Skeletal muscle cell (primary cell): ENCODE measurements at places on chromosomes 2 and 18.
A peak's percentile ranks its signal among the peaks of the same experiment; 100 is the strongest.

GRCh38 chr2:9297156-9297555, 90.5 kb downstream of the ASAP2 start:
- DNase-seq, result no peak

GRCh38 chr2:29606104-29607037, 315.0 kb downstream of the ALK start:
- DNase-seq, result peak; percentile 71

- DNase-seq, result no peak
Measured at GRCh38 chr2:70385966-70386595, 84.2 kb upstream of the FAM136A start.

GRCh38 chr2:38448692-38449410, 71.8 kb upstream of the ATL2 start:
- no peak for DNase-seq

DNA sequence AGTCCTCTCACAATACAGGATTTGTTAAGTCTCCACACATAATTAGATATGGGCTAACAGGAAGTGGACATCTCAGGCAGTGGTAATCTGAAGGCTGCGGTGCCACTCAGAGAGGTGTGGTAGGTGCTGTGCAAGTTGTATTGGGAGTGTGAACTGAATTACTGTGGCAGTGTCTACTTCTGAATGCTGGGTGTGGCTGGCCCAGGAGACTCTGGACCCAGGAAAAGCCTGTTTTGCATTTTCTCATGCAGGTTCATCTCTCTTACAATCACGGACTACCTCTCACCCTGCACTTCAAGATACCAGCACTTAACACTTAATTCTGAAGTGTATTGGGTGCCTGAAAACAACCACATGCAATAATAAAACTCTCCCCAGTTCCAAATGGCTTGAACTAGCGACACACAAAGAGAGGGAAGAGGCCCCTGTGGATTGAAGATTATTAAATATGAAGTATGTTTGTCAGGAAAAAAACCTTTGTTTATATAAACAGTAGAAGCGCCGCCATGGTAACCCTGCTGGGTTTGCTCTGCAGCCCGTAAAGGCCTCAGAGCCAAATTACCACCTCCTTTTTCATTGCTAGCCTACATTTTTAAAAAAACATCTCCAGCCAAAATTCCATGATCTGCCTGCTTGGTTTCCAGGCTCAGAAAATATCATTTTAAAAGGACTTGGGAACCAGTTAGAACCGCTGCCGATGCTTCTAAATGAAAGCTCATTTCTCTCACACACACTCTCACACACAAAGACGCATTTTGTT, 77.5 kb downstream of the GFPT1 start:
- DNase-seq, result no peak

GRCh38 chr18:51617572-51618260, 420.2 kb upstream of the MEX3C start:
- DNase-seq, result no peak

DNA sequence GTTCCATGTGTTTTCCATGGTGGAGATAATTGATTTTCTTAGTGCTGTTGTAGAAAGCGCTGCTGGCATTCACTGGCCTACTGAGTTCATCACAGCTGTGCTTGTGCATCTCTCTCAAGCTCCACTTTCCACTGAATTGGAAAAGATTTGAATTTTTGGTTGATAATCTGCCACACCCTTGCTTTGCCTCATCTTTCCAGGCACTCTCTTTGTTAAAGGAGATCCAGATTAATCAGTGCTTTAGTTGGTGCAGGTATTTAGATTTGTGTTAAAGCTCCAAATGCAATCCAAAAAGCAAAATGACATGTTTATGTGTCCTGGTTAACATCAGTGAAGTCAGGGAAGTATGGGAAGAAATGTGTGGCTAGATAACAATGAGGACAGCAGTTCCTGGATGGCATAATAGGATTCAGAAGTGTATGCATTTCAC, 2.7 kb upstream of the COL3A1 start:
- no peak for DNase-seq

DNA sequence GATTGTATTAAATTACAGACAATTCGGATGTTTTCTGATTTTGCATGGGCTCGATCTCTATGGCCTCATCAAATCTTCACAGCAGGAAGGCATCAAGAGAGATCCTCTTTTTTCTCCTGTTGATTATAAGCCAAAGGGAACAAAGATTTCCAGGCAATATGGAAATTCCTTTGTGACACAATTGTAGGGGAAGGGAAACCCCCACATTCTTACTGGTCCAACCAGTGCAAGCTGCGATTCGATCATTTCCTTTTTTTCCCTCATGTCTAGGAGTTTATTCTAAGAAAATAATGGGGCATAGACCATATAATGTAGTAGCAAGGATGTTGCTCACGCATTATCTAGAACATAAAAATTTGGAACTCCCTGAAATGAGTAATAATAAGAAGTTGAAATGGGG, 87.7 kb downstream of the LYPD6 start:
- no peak for DNase-seq

DNA sequence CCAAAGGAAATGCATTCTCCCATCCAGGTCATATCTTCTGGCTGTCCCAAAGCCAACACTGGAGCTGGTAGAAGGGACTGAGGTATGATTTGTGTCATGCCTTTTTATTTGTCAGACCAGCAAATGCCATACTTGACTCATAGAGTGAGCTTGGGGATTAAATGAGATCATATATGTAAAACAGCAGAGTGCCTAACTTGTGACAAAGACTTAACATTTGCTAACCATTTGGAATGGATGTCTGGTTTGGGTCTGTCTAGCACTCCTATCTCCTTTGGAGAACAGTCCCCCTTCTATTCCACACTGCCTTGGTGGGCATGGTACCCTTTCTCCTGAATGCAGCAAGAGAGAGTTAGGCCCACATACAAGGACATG, 128.5 kb upstream of the LGALSL start:
- no peak for DNase-seq

- DNase-seq, result no peak
Measured at GRCh38 chr2:229152674-229153073, 118.4 kb downstream of the PID1 start.

DNA sequence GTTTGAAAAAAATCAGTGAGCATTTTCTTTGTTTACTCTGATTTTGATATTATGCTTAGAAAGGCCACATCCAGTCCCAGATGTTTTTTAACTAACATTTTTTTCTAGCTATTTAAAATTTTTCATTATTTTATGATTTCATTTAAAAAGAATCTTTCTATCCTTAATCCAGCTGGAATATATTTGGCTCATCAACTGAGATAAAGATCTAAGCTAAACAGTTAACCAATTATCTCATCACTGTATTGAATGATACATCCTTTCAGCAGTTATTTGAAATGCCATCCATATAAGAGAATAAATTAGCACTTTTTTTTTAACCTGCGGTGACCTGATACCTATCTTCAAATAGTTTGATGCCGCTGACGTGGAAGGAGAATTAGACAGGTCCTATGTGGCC, 245.5 kb upstream of the COPS8 start:
- DNase-seq, result no peak

GRCh38 chr2:162004031-162004430, 70.0 kb downstream of the DPP4 start:
- DNase-seq, result no peak

DNA sequence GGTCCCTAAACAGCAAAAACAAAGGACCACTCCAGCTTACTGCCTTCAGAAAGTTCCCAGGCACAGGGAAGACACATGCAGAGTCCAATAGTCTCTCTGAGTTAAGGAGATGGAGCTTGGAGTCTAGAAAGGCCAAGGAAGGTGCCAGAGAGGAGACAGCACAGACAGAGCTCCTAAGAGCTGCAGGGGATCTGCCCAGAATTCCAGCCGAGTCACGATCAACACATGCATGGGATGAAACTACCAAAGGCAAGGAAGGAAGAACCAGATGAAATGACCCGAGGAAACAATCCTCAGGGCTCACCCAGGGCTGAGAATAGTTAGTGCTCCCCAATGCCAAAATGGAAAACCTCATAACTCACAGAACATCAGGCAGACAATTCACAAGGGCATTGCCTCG, 15.4 kb downstream of the METTL4 start:
- no peak for DNase-seq

DNA sequence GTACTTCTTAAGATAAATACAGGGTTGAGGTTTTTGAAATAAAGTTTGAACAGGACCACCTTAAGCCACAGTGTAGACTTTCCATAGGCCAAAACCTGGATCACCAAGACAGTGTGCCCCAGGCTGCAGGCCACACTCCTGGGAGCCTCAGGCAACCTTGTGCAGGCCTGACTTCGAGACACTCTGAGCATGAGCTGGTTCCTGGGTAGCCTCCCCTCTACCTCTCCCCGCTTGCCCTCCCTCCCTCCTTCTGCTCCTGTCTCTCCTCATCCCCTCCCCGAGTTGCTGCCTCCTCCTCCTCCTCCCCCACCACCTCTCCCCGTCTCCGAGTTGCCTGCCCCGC, 10.6 kb upstream of the PROC start:
- DNase-seq, result no peak

- DNase-seq, result peak; percentile 78
Measured at GRCh38 chr2:62217970-62218369, 22.1 kb downstream of the B3GNT2 start.

GRCh38 chr2:36356990-36357846, 1.6 kb downstream of the CRIM1 start:
- no peak for DNase-seq

GRCh38 chr18:55844382-55844781, 256.4 kb upstream of the TCF4 start:
- no peak for DNase-seq

DNA sequence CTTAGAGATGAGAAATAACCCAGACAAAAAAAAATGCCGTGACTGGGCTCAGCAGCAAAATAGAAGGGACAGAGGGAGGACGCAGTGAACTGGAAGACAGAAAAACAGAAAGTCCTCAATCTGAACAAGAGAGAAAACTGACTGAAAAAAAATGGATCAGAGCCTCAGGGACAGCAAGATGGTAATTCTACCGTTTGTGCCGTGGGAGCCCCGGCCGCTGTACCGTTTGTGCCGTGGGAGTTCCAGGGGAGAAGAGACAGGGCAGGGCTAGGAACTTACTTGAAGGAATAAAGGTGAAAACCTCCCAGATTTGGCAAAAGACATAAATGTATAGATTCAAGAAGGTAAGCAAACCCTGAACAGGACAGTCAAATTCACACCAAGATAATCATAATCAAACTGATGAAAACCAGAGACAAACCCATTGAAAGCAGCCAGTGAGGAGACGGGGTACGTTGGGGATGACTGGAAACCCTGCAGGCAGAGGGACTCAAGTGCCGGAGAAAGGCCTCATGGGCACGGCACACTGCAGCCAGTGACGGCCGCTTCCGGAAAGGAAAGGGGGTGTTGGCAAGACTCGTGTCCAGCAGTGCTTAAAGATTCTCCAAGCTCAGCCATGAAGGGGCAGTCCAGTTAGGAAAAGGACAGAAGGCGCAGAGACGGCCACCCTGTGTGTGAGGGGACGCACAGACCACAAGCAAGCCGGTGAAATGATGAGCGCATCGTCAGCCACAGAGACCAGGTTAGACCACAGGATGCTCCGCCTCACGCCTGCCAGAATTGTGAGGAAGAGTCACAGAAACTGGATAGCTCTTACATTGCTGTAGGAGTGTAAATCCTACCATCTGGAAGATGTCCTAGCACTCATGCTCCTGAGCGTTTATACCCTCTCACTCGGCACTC, 40.0 kb upstream of the NFATC1 start:
- no peak for DNase-seq

- no peak for DNase-seq
Measured at GRCh38 chr2:60818272-60818671, 62.2 kb downstream of the PAPOLG start.

DNA sequence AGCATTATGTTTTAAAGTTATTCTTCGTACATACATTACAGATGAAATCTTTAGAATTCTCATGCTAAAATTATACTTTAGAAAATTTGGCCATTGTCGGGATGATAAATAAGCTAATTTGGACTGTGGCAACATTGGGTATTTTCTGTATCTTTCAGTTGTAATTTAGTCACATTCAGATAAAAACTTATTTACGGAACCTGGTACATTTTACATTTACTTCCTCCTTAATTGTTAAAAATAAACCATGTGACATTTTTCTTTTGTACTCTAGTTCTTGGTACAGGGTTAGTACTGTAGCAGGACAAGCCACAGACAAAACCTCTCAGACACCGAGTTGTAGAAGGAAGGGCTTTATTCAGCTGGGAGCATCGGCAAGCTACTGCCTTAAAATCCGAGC, 4.2 kb downstream of the CNDP2 start:
- DNase-seq, result no peak

GRCh38 chr2:220332886-220333285, 705.5 kb downstream of the SLC4A3 start:
- DNase-seq, result no peak

- DNase-seq, result no peak
Measured at GRCh38 chr2:143258126-143258892, 129.1 kb downstream of the ARHGAP15 start.

GRCh38 chr2:225103737-225104141, 61.5 kb upstream of the DOCK10 start:
- no peak for DNase-seq

- DNase-seq, result no peak
Measured at GRCh38 chr2:151237422-151238025, 24.1 kb downstream of the RBM43 start.

DNA sequence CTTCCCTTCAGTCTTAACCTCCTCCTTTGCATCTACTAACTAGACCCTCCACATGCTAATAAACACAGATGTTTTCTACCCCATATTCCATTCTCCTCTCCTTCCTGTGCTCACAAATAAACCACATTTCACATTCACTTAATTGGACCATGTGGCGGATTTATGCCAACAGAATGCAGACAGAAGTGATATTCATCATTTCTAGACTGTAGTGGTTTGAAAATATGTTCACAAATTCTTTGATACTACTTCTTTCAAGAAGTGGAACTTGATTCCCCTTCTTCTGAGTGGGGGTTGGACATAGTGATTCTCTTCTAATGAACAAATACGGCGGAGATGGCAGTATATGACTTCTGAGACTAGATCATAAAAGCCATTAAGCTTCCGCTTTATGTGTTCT, 73.5 kb upstream of the SPTBN1 start:
- DNase-seq, result no peak

- DNase-seq, result no peak
Measured at GRCh38 chr2:200125444-200126284, 170.3 kb downstream of the MAIP1 start.

GRCh38 chr2:38174646-38175423, 98.9 kb upstream of the CYP1B1 start:
- DNase-seq, result peak; percentile 95

DNA sequence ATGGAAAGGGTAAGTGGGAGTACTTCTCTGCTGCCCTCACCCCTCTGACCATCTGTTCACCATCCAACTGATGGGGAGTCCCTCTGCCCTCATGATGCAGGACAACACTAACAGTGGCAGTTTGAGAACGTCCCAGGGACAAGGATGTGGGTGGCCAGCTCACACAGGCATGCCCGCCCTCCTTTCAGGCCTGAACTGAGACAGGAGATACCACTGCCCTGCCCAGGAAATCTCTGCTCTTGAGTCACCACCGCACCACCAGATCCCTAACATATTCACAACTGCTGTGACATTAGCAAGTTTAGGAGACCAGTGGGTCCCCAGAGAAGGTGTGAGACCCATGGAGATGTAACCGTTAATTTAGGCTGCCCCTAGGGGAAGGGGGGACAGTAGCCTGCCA, 66.2 kb downstream of the TRAPPC8 start:
- no peak for DNase-seq
